ENCODE measurements at places on chromosomes 11 and 22. TPM values are rescaled to one million over a fixed set of nuclear protein-coding genes. Genes with fewer than 3 reads are reported as not detected.

DNA sequence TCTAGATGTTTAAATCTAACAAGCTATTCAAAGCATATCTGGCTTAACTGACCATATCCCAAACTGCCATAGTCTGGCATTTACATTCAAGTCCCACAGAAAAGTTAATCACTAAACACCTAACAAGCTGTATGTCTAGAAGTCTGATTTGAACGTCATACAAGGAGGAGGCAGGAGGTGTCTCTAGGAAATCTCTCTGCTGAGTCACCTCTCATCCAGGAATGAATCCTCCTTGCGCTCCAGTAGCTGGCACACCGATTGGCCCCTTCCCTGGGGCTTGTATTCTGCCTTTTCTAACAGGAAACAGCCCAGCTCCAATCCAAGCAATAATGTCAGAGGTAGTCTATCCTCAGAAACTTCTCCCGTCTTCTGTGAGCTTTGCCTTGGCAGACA, 31.8 kb downstream of the FEZ1 start:
- DNase-seq = no peak
- H3K4me3 ChIP-seq = no peak overlapping the region
- H3K27ac ChIP-seq = no peak overlapping the region
- peaks cover 12% of the 10 kb centered on the region for H3K27me3 ChIP-seq
- H3K36me3 ChIP-seq = no peaks in the 10 kb centered on the region

DNA sequence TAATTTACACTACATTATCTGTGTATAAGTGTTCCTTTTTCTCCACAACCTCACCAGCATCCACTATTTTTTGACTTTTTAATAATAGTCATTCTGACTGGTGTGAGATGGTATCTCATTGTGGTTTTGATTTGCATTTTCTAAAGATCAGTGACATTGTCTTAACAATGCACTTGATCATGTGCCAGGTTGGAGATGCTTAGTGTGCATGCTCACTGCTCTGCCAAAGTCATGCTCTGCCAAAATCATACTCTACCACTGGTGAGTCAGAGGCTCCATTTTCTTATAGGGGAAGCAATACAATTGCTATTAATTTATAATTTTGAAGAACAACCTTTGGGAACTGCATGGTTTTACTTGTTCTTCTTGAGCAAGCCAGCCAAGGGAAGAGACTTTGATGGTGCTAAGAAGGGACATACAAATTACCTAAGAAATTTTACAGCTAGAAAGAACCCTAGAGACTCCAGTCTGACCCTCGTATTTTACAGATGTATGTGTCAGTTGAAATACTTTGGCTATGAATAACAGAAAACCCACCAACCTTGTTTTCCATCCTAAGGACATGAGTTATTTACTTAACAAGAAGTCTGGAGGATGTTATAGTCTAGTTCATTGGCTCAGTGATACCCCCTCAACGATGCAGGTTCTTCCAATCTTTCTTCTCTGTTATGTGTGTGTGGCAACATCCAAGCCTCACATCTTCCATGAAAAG, 368.9 kb downstream of the DDX10 start:
- no peak overlapping the region for H3K4me3 ChIP-seq
- H3K4me1 ChIP-seq = no peaks in the 10 kb centered on the region
- DNase-seq = no peak
- H3K36me3 ChIP-seq = no peaks in the 10 kb centered on the region

- no peak overlapping the region for H3K4me3 ChIP-seq
- peaks cover 5% of the 10 kb centered on the region for H3K36me3 ChIP-seq
- no peaks in the 10 kb centered on the region for H3K27me3 ChIP-seq
- H3K27ac ChIP-seq = no peak overlapping the region
- no peaks in the 10 kb centered on the region for H3K4me1 ChIP-seq
These were observed 65.9 kb downstream of the PHF21A start for GRCh38 chr11:46055371-46055770.

DNA sequence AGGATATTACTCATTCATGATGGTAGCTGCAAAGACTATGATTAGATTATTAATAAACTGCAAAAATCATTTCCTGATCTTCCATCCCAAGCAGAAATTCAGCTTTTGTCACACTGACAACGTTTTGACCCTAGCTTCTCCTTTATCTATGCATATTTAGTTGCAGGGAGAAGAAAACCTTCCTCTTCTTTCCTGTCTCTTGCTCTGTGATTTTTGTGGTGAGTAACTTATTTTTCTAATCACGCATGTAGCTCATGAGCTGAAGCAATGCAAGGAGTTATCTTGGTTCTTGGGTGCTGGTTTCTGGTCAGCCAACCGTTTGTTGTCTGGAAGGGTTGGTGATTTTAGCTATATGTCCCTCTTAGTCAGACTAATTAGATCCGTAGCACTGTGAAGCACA, 56.4 kb downstream of the FDX1 start:
- H3K27me3 ChIP-seq = no peaks in the 10 kb centered on the region
- no peaks in the 10 kb centered on the region for H3K4me1 ChIP-seq
- no peaks in the 10 kb centered on the region for H3K36me3 ChIP-seq
- DNase-seq = no peak
- no peak overlapping the region for H3K27ac ChIP-seq

DNA sequence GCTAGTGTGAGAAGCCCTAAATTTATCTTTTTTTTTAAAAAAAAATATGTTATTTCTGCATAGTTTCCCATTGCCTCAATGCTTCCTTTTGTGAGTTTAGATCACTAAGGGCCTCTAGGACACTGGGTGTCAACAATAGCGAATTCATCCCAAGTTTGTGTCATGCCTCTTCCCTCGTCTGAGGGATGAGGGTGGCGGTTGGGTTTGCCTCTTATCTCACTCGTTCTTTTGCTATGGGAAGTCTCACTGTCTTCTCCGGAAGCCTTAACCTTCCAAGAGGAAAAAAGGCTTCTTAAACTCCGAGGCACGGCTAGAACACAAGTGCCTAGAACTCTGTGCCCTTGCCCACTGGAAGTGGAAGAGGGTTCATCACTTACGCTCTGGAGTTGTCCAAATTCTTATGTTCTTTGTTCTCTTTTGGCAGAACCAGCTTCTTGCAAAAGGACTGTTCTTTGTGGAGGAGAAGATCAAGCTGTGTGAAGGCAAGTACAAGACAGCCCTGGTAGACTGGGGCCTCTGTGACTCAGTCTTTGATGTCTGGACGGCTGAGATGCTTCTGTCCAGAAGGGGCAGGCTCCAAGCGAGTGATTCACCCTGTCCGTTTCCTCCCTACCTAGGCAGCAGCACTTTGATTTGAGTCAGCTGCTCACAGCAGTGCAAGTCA, 78.5 kb downstream of the TRAF6 start:
- H3K4me3 ChIP-seq = no peak overlapping the region
- H3K27me3 ChIP-seq = no peaks in the 10 kb centered on the region
- H3K27ac ChIP-seq = peak overlapping the region; percentile 77
- H3K36me3 ChIP-seq = peaks cover 57% of the 10 kb centered on the region

- H3K36me3 ChIP-seq = peaks cover 3% of the 10 kb centered on the region
- no peak overlapping the region for H3K4me3 ChIP-seq
- DNase-seq = no peak
- H3K27me3 ChIP-seq = peaks cover 72% of the 10 kb centered on the region
- H3K4me1 ChIP-seq = peaks cover 11% of the 10 kb centered on the region
These were observed 432 bp upstream of the GP1BB start for GRCh38 chr22:19722982-19723231.

GRCh38 chr11:911031-911889, 650 bp upstream of the CHID1 start:
- peak overlapping the region; percentile 52 for H3K27ac ChIP-seq
- H3K27me3 ChIP-seq = no peaks in the 10 kb centered on the region
- DNase-seq = no peak
- peaks cover 5% of the 10 kb centered on the region for H3K36me3 ChIP-seq
- H3K4me1 ChIP-seq = peaks cover 10% of the 10 kb centered on the region

- H3K27me3 ChIP-seq = no peaks in the 10 kb centered on the region
- H3K36me3 ChIP-seq = no peaks in the 10 kb centered on the region
- H3K4me3 ChIP-seq = peak overlapping the region; percentile 47
- peak; percentile 21 for DNase-seq
These were observed 940 bp downstream of the IL18 start for GRCh38 chr11:112162761-112163546.

DNA sequence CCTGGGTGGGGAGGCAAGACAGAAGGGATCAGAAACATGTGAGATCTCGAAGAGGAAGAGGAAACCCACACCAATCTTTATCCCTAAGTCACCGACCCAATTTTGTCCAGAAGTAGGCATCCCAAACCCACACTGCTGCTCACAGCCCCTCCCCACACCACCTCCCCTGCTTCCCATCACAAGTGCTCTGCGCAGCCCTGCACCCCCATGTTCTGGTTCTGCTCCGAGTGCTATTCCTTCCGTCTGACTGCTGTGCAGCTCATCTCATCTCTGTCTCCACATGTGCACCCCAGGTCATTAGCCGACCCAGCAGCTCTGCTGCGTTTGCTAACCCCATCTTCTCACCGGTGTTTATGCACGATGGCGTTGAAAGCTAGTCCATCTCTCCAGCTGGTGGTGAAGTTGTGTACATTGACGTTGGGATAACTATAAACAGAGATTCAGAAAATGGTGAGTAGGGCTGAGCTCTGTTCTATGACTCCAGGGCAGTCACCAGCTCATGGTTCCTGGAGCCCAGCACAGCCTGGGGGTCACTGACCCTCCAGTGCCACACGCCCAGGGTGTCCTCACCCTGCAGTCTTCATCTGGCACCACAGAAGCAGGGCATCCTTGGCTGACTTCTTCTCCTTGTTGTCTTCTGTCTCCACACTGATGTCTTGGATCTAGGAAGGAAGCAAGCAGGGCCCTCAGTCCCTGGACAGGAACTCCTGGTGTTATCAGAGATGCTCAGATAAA, 15.1 kb downstream of the SPTBN2 start:
- H3K4me3 ChIP-seq = no peak overlapping the region
- H3K4me1 ChIP-seq = peaks cover 16% of the 10 kb centered on the region
- H3K27me3 ChIP-seq = no peaks in the 10 kb centered on the region
- H3K27ac ChIP-seq = no peak overlapping the region
- no peak for DNase-seq

GRCh38 chr11:61023086-61023965, 51.8 kb downstream of the CD6 start:
- H3K27me3 ChIP-seq = peaks cover 39% of the 10 kb centered on the region
- no peak for DNase-seq
- no peak overlapping the region for H3K4me3 ChIP-seq
- no peaks in the 10 kb centered on the region for H3K4me1 ChIP-seq
- H3K36me3 ChIP-seq = no peaks in the 10 kb centered on the region

DNA sequence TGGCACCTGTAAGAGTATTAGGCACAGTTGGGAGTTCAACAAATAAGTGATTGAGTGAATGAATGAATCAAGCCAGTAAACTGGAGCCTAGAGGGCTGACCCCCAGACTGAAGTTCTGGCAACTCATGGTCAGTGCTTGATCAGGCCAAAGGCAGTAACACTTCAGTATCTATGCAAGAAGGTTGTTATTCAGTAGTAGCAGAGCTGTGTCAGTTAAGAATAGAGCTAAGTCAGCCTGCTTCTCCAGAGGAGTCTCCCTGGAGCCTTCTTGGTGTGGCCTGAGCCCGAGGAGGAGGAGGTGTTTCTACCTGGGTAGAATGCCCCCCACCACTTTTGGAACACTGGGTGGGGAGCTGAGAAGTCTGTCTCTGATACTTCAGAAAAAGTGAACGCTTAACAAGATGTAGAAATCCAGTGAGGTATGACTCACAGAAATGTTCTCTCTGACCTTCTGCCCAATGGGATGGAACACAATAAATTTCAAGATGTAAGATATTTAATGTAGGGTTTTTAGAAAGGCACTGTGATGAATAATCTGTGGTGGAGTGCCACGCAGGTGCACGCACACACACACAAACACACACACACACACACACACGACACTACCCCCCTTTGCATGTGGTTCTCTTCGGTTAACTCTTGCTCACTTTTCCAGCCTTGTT, 219.9 kb downstream of the HIPK3 start:
- no peaks in the 10 kb centered on the region for H3K27me3 ChIP-seq
- DNase-seq = no peak
- peaks cover 14% of the 10 kb centered on the region for H3K4me1 ChIP-seq
- no peaks in the 10 kb centered on the region for H3K36me3 ChIP-seq
- H3K27ac ChIP-seq = no peak overlapping the region

DNA sequence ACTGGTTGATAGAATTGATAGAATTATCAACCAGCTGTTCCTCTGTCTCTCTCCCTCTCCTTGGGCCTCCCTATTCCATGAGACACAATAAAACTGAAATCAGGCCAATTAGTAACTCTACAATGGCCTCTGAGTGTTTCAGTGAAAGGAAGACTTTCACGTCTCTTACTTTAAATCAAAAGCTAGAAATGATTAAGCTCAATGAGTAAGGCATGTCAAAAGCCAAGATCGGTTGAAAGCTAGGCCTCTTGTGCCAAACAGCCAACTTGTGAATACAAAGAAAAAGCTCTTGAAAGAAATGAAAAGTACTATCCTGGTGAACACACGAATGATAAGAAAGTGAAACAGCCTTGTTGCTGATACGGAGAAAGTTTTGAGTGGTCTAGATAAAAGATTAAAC, 16.6 kb downstream of the PIH1D2 start:
- no peak overlapping the region for H3K27ac ChIP-seq
- H3K27me3 ChIP-seq = no peaks in the 10 kb centered on the region
- DNase-seq = no peak

- H3K4me3 ChIP-seq = peak overlapping the region; percentile 58
- peaks cover 21% of the 10 kb centered on the region for H3K36me3 ChIP-seq
- H3K4me1 ChIP-seq = peaks cover 9% of the 10 kb centered on the region
- DNase-seq = peak; percentile 82
- no peaks in the 10 kb centered on the region for H3K27me3 ChIP-seq
- H3K27ac ChIP-seq = peak overlapping the region; percentile 66
These were observed 1.9 kb downstream of the ANKRD54 start for GRCh38 chr22:37842015-37842793.

DNA sequence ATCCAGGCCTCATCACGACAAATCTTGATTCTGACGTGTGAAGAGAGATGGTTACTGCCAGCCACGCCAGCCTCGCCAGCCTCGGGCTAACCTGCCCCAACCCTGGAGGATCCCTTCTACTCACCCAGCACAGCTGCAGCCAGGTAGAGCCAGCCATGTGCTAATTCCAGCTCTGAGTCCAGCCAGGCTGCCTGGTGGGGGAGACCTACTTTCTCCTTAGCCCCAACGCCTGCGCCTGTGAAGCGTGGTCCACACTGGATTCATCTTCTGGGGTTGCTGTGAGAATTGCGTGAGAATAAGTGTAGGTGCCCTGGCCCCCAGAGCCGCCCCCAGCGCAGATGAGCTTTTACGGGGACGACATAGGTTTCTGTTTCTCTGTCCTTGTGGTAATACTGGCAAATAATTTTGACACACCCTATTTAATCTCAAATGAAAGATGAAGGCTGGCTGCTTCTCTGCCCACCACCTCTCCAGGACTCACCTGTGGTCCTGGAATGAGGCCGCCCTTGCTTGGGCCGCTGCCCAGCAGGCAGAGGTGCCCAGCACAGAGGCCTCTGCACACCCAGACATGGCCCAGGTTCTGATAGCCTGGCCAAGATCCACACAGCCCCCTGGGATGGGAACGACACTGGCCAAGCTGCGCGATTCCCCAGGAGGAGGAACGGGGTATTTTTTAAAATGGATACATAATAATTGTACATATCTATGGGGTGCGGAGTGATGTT, 528.4 kb downstream of the TBC1D22A start:
- H3K36me3 ChIP-seq = no peaks in the 10 kb centered on the region
- no peaks in the 10 kb centered on the region for H3K4me1 ChIP-seq
- H3K27me3 ChIP-seq = no peaks in the 10 kb centered on the region
- H3K27ac ChIP-seq = no peak overlapping the region

GRCh38 chr11:68326334-68327215, 14.2 kb downstream of the LRP5 start:
- H3K4me3 ChIP-seq = no peak overlapping the region
- H3K27ac ChIP-seq = peak overlapping the region; percentile 75
- H3K4me1 ChIP-seq = peaks cover 77% of the 10 kb centered on the region
- peak; percentile 65 for DNase-seq

Gene MS4A4A
- polyA plus RNA-seq = 11.9 TPM

Gene C22orf42
- polyA plus RNA-seq = 0.21 TPM

Gene P2RY2
- polyA plus RNA-seq = 4.8 TPM

Gene SMTNL1
- 0.58 TPM for polyA plus RNA-seq

Gene SDHD
- 146 TPM for polyA plus RNA-seq

Gene OR2AG2
- polyA plus RNA-seq = 0.06 TPM

Gene SERPING1
- 48.9 TPM for polyA plus RNA-seq

All from large intestine (tissue), 12 donors.